ENCODE measurements at places on chromosomes 2 and 18.

GRCh38 chr18:22408059-22408458 lies 9.7 kb downstream of the CTAGE1 start:
- no peak for DNase-seq

- no peak for DNase-seq
These were observed 80.5 kb upstream of the HPCAL1 start for GRCh38 chr2:10221976-10222870.

- DNase-seq = no peak
These were observed 394.8 kb upstream of the FANCL start for GRCh38 chr2:58635801-58636375.

DNA sequence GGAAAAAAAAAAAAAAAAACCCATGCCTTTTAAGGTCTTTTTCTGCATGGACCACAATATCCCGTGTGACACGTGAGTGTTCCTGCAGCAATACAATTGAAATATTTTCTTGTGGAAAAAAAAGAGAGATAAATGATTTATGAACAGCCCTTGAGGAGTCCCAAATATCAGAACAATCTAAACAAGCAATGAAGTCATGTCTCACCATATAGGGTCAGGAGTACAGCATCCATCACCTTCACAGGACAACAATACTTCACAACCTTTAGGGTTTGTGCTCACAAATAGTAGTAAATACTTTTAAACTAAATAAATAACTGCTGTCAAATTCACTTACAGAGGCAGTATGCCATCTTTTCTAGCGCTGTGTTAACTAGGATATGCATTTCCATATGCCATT lies 87.9 kb downstream of the ZEB2 start:
- DNase-seq = no peak

GRCh38 chr2:25424426-25425028 lies 82.8 kb upstream of the DNMT3A start:
- no peak for DNase-seq

DNA sequence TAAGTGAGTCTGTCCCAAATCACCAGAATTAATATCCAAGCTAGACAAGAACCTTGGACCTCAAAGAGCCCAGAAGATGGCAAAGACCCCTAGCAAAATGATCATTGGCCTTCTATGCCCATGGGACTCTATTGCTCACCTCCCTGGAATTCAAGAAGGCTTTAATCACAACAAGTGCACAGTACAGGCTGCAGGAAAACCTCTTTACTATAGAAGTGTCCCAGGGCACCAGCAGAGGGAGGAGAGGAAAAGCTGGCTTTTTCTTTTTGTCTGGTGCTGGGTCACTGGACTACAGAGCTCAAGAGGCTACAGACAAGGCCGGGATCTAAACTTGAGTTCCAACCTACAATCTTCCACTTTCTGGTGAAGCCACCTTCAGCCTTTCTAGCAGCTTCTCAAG lies 88.3 kb upstream of the PPP1CB start:
- DNase-seq = no peak

- DNase-seq = no peak
These were observed 67.4 kb downstream of the TXNL1 start for GRCh38 chr18:56570978-56571377.

- no peak for DNase-seq
These were observed 425 bp upstream of the SALL3 start for GRCh38 chr18:78979056-78979729.

- no peak for DNase-seq
These were observed 31.3 kb downstream of the PTPRM start for GRCh38 chr18:7598167-7599047.

DNA sequence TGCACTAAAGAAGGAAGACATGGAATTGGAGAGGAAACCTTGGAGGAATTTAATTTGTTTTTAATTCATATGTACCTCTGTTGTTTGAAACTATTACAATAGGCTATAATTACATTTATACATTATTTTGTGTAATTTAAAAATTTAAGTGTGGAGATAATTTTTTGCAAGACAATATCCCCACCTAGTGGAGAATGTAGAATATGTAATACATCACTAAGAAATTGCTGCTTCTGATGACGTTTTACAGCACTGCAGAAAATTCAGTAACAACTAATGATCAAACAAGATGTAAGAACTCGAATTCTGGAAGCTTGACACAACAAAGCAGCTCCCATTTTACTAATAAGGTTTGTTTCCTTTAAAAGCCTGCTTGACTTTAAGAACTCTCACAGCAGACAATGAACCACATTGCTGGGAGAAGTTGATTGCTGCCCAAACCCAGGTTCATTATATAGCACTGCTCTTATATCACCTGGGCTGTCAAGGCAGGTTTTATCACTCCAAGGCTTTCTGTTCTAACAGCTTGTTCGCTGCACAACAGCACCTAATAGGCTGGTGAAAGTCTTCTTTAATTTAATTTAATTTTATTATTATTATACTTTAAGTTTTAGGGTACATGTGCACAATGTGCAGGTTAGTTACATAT lies 53.4 kb downstream of the THADA start:
- no peak for DNase-seq

DNA sequence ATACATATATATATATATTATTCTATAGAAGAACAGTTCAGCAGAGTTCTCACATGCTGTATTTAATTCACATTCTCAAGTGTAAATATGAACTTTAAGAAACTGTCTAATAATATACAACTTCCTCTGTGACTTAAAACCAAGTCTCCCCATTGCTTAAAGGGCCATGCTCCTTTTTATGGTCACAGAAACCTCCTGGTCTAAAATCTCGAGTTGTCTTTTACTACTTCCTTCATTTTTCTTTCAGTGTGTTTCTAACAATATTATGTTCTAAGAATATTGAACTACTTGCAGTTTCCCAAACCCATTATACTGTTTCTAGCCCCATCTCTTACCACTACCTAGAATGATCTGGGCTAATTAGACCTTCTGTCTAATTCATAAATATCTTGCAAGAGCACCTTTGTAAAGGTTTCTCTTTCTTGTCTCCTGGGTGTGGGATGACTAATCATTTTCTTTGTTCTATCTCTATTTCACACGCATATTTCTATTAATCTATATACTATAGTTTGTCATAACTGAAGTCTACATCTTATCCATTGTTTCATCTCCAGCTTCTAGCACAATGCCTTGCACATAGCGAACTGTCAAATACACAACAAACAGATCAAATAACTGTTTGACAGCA lies 48.8 kb downstream of the ERBB4 start:
- DNase-seq = no peak

GRCh38 chr2:43288417-43289305 lies 62.3 kb upstream of the ZFP36L2 start:
- no peak for DNase-seq

GRCh38 chr2:170533156-170533555 lies 182.0 kb upstream of the SP5 start:
- DNase-seq = no peak

DNA sequence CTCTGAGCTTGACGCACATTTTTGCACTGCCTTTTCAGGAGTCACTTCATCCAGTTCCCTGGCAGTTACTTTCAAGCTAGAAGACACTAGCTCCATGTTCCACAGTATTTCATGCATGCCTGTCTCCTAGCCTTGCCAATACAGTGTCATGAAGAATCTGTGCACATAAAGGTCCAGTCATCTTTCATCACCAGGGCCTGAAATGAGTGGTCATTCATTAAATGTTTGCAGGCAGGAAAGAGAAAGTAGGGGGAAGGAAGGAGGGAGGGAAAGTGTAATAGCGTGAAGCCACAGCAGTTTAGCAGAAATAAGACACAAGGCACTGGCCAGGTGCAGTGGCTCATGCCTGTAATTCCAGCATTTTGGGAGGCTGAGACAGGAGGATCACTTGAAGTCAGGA lies 92.4 kb upstream of the COPS8 start:
- DNase-seq = no peak

DNA sequence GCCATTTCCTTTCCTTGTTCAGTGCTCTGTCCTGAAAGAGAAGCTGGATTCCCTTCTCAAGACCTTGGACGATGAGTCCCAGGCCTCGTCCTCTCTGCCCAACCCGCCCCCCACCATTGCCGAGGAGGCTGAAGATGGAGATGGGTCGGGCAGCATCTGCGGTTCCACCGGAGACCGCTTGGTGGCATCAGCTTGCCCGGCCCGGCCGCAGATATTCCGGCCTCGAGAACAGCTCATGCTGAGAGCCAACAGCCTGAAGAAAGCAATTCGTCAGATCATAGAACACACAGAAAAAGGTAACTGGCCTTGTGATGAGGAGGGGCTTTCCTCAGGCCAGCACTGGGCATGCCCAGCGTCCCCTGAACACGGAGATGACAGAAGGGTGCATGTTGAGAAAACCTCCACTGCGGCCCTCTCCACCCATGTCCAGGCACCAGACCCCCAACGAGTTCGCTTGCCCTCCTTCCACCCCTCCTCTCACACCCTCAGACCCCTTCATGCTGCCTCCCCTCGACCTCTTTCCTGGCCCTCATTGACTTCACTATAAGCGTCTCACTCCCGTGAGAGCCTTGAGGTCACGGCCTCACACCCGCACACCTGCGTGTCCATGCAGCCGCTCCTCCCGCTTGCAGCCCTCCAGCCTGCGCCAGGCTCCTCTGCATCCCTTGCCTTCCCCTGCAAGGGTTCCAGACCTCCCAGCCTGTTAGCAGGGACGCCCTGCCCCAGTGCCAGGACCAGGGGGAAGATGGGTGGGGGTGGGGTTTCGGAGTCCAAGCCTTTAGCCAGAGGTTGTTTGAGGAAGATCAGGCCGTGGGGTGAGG lies 95.0 kb downstream of the DGKD start:
- no peak for DNase-seq

GRCh38 chr2:120765678-120766469 lies 30.2 kb downstream of the GLI2 start:
- no peak for DNase-seq

GRCh38 chr18:13893418-13893760 lies 21.9 kb downstream of the MC2R start:
- DNase-seq = no peak

DNA sequence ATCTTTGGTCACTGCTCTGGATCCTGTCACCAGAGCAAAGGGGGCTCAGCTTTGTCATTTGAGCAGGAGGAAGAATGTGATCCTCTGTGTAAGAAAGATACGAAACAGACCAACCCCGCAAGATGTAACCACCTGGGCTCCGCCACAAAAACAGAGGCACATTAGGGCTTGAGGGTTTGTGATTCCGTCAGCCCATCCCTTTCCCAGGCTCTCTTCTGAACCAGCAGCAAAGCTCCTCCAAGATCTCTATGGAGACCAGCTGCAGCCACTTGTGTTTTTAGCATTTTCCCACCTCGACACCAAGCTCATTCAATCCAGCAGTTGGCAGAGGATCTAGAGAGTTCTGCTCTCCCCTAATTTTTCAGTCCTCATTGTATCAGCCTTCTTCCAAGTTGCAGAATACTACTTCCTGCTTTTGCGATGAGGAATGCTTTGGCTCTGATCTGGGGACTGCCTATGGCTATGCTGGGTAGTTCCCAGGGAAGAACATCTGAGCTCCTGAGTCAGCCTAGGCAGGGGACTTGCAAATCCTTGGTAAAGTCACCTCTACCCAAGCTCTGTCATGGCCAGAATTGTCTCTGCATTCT lies 139.6 kb upstream of the RAB12 start:
- no peak for DNase-seq

DNA sequence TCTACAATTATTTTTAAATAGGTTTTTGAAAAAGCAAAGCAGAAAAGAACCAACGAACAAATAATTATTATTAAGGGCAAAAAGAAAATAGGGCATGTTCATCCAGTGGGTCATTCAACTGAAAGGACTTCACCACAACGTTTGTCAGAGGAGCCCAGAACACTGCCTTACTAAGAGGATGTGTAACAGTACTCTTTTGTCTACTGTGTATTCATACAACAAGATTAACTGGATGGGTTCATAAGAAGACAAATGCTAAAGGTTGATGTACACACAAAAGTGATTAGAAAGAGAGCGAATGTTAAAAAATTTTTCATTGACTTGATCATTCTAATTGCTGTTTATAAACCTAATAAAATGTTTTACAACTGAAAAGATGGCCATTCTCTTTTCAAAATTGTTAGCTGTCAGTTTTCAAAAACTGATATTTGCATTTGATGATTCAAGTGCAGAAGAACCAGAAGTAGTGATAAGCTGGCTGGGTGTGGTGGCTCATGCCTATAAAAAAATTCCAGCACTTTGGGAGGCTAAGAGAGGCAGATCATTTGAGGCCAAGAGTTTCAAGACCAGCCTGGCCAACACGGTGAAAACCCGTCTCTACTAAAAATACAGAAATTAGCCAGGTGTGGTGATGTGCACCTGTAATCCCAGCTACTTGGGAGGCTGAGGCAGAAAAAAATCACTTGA lies 33.1 kb downstream of the MGAT4A start:
- DNase-seq = no peak

DNA sequence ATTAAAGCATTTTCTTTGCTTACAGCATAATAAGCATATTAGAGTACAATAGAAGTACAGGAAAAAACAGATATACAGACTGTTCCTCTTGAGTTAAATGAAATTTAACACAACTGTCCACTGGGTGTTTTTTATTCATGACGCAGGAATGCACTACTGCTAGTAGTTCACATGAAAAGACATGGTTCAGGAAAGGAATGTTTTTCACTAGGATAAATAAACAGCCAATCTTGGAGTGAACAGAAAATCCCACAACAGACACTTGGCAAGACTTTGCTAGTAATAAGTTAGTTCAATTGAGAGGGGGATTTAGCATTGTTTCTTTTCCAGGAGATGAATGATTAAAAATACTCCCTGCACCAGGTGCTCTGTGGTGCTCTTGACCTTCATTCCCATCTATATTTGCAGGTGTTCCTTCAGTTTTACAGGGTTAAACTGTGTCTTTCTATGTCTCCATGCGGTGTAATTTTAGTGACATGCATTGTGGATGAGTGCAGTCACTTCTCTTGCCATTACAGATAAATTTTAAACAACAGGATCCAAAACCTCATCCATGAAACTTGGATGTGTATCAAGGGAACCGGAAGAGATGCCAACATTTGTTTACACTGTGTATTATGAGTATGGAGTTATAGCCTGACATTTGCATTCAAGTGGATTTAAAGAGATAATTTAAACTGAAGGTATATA lies 796.6 kb downstream of the DSC3 start:
- DNase-seq = no peak

DNA sequence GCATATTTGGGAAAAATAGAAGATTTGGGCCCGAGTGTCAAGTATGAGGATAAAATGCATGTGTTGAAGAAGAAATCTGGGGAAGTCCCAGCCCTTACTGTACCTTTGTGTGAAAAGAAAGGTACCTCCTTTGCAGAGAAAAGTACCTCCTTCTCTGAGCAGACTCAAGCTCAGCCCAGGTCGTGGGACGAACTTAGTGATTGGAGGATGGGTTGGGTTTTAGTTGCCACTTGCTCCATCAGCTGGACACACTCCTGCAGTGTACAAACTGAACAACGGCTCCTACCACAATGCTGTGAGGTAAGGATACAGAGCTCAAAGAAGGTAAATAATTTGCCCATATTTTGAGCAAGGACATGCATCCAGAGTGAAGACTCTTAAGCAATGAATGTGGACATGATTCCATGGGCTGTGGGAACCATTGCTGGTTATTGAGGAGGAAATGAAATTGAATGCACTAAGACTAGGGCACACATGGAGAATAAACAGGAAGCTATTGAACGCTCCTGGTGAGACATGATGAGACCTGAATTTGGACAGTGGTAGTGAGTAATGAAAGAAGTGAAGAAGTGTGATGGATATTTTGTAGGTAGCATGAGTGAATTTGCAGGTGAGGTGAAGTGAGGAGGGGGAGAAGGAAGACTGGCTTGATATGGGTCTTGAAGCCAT lies 49.8 kb upstream of the IL1RL1 start:
- no peak for DNase-seq

- DNase-seq = no peak
These were observed 153.3 kb downstream of the ZNF236 start for GRCh38 chr18:76975577-76976110.

GRCh38 chr2:153072077-153072476 lies 353.7 kb downstream of the ARL6IP6 start:
- no peak for DNase-seq

All from activated naive CD4-positive, alpha-beta T cell treated with Interleukin-2 at 50 U/mL for 16 hours (primary cell).